ENCODE measurements at places on chromosomes 7 and 10. TPM values are rescaled to one million over a fixed set of nuclear protein-coding genes. Genes with fewer than 3 reads are reported as not detected.

DNA sequence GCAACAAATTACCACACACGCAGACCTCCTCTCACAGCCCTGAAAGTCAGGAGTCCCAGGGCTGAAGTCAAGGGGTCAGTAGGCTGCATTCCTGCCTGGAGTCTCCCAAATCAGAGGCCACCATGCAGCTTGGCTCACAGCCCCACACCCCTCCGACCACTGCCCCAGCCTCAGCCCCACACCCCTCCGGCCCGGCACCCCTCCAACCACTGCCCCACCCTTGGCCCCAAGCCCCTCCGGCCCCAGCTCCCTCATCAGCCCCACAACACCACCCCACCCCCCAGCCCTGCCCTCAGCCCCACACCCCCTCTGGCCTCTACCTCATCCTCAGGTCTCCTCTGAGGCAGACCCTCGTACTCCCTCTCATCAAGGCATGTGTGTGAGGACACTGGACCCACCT lies 85.7 kb downstream of the DIP2C start:
- peak; percentile 29 for DNase-seq

GRCh38 chr10:108788891-108789290 lies 1134.4 kb downstream of the XPNPEP1 start:
- no peak for DNase-seq

GRCh38 chr7:4707980-4708411 lies 25.9 kb downstream of the FOXK1 start:
- no peak for DNase-seq

Gene AGAP5
- total RNA-seq = 3.5 TPM

All from Right ventricle myocardium superior (tissue), 1 donor.